ENCODE measurements at places on chromosomes 16 and 17.

DNA sequence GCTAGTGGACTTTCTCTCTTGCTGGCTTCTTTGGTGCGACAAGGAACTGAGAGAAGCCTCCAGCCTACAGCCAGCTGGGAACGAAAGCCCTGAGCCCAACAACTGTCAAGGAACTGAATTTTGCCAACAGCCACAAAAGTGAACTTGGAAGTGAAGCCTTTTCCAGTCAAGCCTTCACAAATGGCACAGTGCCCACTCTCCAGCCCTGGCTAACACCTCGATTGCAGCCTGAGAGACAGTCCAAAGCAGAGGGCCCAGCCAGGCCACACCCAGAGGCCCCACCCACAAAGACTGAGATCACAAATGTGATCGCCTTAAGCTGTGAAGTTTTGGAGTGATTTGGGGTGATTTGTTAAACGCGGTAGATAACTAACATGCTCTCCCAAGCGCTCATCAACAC lies 244.6 kb upstream of the SDK2 start:
- DNase-seq, result no peak

- DNase-seq, result no peak
These were observed 22.6 kb downstream of the ADCY9 start for GRCh38 chr16:4093495-4094126.

- no peak for DNase-seq
These were observed 43.1 kb downstream of the MAP2K6 start for GRCh38 chr17:69457603-69458002.

DNA sequence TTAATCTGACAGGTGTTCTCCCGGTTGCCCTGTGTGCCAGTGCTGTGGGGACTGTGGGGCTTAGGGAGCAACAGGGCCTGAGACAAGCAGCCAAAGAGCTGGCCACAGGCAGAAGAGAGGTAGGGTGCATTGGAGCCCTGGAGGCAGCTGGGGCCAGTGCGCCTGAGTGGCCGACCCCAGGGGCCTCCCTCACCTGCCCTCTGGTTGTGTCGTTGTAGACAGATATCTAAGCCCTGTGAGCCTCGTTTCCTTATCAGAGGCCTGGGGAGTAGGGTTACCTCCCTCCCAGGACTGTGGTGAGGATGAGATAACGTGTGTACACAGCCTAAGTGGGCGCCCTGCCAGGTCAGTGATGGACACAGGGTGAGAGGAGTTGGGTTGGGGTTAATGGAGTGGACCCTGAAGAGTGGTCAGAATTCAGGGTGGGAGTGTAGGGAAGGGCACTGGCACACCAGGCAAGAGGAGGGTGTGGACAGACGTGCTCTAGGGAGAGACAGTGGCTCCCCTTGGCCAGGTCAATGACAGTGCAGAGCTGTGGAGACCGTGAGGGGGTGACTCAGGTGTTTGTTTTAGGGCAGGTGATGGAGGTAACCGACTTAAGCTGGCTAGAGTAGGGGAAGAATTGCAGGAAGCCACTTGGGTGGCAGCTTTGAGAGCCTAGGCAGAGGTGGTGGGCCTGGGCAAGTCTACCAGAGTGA lies 3.4 kb downstream of the NARF start:
- peak; percentile 67 for DNase-seq

- DNase-seq, result no peak
These were observed 271.6 kb downstream of the ABCC12 start for GRCh38 chr16:47884116-47884725.

GRCh38 chr16:70529051-70529777 lies 5.6 kb downstream of the SF3B3 start:
- DNase-seq, result peak; percentile 43

- peak; percentile 16 for DNase-seq
These were observed at the start of gene SCNN1G for GRCh38 chr16:23182679-23183542. Gene SCNN1G, plus strand, starts transcription at chr16:23182745. Its CDS starts 3,527 bp downstream, at chr16:23186272.

DNA sequence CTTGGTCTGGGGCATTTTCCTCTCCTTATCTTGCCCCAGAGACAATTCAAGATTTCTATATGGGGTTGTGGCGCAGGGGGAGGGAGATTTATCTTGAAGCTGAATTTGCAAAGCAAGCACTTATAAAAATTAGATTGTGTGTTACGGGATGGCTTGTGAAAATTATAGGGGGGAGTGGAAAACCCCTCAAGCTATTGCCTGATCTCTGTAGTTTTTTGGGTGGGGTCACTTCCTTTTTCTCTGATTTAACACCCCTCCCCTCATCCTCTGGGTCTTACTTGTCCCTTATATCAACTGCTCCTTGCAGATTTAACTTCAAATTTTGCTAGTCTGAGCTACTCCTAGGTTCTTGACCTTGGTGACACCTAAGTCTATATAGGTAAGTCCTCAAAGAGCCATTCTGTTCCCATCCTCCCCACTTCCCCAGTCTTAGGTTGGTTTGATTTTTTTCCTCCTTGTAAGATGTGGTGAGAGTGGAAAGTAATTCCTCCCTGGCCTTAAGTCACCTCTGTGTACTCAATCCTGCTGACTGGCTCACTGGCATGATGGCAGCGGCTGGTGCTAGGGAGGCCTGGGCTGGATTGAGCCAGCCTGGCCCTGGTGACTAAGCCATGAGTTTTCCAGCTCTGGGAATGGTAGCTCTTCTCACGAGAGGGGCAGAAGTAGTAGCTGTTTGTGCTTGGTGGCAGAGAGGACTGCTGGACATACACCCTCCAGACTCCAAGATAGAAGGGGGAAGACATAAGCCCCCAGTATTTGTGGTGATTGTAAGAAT lies 2.3 kb downstream of the ARL4D start:
- DNase-seq, result peak; percentile 62

DNA sequence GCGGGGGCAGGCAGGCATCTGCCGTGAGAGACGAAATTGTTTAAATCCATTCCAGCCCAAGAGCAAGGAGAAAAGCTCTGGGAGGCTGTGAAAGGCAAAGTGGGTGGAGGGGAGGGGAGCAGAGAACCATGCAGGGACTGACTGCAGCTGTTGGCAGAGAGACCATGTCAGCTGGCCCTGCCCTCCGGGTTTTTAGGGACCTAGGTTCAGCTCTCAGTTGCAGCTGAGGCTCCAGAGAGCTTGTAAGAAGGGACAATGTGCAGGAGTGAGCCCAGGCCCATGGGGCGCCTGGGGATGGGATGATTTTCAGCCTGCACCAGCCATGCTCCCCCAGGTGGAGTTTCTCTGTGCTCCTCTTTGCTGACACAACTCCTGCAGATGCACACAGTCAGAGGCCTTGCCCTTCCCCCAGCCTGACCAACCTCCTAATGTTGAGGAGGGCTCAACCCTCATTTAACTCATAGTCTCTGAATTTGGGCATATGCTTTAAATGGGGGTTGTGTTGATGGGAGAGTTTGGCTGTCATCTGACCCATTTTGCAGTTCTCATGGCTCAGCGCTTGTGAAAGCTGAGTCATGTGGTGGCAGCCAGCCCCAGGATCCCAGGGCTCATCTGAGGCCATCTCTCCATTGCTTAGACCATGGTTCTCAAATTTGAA lies 70.9 kb downstream of the PLXDC1 start:
- DNase-seq, result no peak

- no peak for DNase-seq
These were observed 6.0 kb upstream of the CDC42EP4 start for GRCh38 chr17:73317513-73318426.

GRCh38 chr16:81238296-81239011 lies at the start of gene BCO1:
Gene BCO1, plus strand, starts transcription at chr16:81238689. Its CDS starts 220 bp downstream, at chr16:81238909.
- peak; percentile 56 for DNase-seq

DNA sequence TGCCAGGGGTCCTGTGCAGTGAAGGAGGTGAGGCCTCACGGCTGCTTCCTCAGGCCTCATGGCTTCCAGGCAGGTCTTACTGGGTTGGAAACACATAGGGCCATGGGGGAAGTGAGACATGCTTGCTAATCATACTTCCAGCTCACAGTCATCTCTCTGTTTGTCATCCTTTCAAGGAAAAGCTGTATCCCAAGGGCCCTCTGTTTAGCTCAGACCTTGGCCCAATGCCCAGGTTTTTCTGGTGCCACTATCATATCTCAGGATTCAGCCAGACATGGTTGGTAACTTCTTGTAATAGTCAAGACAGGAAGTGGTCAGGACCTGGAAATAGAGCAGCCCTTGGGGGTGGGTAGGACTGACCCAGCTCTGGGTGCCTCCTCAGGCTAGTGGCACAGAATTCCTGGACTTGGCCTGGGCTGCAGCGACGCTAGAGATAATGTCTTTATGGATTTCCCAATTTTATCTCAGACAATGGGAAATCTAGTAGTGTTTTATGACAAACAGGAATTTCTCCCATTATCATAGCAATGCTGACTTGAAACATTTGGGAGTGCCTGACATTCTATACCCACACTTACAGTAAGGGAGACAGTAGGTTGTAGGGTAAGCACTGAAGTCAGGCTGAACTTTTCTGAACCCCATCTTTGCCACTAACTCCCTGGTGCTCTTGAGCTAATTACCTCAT lies 13.5 kb upstream of the ITGB3 start:
- DNase-seq, result peak; percentile 77

GRCh38 chr16:11315510-11315909 lies 29.7 kb upstream of the RMI2 start:
- DNase-seq, result peak; percentile 69

DNA sequence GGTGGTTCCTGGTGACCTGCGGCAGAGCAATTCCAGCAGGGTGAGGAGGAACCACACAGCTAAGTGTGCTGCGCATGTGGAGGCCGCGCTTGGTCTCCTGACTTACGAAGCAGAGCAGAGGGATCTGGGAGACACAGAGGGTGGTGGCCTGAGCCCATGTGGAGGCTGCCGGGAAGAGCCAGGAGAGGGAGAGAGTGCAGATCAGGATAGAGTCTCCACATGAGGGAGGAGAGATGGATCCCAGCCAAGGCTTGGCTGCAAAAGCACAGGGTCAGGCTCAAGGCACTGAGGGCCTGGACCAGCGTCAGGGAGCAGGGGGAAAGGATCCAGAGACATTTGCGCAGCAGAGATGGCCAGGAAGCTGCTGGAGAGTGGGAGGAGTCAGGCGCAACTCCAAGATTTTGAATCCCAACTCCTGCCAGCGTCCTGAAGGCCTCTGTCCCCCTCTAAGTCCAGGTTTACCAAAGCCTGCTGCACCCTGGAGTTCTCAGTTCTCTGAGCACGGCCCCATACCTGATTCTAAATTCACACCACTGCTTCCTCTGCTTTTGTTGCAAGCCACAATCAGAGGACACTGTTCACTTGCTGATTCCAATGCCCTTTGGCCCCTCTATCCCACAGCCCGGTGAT lies 11.3 kb upstream of the MLLT6 start:
- peak; percentile 39 for DNase-seq

DNA sequence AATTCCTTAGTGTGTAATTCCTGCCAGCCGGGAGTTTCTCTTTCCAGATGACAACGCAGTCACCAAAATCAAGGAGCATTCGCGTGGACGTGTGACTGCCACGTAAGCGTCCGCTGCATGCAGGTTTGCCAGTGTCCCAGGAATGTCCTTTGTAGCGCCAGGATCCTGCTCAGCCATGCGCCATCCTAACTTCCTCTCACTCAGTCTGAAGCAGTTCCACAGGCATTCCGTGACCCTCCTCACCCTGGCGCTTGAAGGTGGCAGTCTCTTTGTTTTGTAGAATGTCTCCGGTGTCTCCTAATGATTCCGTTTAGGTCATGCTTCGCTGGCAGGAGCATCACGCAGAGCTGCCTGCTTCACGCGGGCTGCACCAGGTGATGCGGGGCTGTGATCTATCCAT lies 88.6 kb downstream of the RPTOR start:
- DNase-seq, result no peak

DNA sequence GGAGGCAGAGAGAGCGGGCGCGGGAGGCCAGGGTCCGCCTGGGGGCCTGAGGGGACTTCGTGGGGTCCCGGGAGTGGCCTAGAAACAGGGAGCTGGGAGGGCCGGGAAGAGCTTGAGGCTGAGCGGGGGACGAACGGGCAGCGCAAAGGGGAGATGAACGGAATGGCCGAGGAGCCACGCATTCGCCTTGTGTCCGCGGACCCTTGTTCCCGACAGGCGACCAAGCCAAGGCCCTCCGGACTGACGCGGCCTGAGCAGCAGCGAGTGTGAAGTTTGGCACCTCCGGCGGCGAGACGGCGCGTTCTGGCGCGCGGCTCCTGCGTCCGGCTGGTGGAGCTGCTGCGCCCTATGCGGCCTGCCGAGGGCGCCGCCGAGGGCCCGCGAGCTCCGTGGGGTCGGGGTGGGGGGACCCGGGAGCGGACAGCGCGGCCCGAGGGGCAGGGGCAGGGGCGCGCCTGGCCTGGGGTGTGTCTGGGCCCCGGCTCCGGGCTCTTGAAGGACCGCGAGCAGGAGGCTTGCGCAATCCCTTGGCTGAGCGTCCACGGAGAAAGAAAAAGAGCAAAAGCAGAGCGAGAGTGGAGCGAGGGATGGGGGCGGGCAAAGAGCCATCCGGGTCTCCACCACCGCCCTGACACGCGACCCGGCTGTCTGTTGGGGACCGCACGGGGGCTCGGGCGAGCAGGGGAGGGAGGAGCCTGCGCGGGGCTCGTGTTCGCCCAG lies 1.2 kb upstream of the CBX4 start:
- peak; percentile 78 for DNase-seq

- peak; percentile 90 for DNase-seq
These were observed 377 bp downstream of the USP32 start for GRCh38 chr17:60391471-60392041.

DNA sequence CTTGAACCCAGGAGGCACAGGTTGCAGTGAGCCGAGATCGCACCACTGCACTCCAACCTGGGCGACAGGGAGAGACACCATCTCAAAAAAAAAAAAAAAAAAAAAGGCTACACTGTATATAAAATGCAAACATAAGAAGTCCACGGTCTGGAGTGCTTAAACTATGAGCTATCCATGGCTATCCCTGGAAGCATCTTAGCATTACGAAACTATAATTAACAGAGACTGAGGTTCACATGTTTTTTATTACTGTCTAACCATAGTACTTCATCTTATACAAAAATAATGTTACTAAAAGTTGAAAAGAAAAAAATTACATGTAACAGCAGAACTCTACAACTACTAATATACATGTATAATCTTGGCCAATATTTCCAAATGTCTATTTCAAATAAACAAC lies 32.8 kb downstream of the HELZ start:
- no peak for DNase-seq

DNA sequence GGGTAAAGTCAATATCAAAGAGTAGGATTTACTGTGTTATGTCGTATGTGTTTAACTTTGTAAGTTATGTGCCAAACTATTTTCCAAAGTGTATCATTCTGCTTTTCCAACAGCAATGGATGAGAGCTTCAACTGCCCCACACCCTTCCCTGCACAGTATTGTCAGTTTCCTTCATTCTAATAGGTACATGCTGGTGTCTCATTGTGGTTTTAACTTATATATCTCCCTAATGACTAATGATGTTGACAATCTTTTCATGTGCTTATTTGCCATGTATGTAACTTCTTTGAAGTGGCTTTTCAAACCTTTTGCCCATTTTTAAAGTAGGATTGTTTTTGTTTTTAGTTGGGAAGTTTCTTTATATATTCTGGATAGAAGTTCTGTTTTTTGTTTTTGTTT lies 3.8 kb downstream of the DDX19B start:
- DNase-seq, result no peak
